Renal cortical epithelial cell (primary cell): ENCODE measurements at places on chromosomes 13 and 19.
A peak's percentile ranks its signal among the peaks of the same experiment; 100 is the strongest.

- DNase-seq, result no peak
Measured at GRCh38 chr13:94369972-94370436, 109.5 kb downstream of the DCT start.

- DNase-seq, result no peak
Measured at GRCh38 chr13:67623630-67624029, 393.5 kb upstream of the PCDH9 start.

DNA sequence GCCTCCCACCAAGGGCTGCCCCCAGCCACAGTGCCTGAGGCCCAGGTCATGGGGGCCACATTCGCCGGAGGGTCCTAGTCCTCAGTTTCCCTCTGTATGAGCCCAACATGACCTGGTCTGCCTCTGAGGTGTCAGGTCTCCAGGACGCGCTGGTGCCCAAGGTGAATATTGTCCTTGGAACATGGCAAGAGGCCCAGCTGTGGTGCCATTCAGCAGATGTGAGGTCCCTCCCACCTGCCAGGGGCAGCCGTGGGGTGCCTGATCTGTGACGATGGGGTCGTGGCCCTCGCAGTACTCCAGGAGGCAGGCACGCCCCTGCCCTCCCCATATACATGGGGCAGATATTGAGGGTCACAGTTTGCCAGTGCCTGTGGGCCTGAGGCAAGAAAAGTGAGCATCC is 151.9 kb downstream of the KDM4B start:
- no peak for DNase-seq

- no peak for DNase-seq
Measured at GRCh38 chr13:44627441-44627840, 51.3 kb upstream of the TSC22D1 start.

DNA sequence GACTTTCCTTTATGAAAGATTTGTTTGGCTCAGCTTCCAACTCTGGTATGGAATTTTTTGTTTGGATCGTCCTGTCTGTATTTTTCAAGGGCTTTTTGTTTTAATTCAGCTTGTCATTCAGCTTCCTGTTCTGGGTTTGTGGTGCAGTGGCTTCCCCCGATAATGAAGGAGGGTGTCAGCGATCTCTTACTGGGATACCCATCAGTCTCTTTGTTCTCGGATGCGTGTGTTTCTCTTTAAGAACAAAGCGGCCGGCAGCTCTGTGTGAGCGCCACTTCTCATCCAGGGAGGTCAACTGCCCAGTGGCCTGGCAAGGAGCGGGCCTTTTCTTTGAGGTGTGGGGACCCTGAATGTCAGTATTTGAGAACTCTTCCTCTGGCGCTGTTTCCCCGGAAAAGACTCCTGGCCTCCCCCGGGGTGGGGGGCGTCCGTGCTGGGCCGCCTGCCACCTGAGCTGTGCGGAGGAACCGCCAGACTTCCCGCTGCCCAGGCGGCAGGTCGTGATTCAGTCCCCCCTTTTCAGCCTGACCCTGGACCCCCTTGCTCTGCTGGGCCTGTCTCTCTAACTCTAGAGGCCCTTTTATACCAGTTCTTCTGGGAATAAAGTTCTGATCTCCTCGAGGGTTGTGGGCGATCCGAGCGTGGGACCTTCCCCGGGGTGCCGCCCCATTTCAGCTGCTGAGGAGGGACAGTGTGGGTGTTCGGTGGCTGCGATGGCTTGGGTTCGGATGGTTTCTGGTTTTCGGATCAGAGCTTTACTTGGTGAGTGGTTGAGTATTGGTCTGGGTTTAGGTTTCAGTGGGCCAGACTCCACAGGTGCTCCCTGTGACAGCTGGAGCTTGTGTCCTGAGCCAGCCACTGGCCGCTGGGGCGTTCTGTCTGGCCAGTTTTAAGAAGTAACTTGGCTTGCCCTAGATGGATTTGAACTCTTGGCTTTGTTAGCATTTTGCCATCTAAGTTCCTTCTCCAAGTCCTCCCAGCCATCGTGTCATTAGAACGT is 3.4 kb downstream of the SF3A2 start:
- no peak for DNase-seq

GRCh38 chr19:4369888-4370260 is 26.5 kb downstream of the MPND start:
- no peak for DNase-seq

DNA sequence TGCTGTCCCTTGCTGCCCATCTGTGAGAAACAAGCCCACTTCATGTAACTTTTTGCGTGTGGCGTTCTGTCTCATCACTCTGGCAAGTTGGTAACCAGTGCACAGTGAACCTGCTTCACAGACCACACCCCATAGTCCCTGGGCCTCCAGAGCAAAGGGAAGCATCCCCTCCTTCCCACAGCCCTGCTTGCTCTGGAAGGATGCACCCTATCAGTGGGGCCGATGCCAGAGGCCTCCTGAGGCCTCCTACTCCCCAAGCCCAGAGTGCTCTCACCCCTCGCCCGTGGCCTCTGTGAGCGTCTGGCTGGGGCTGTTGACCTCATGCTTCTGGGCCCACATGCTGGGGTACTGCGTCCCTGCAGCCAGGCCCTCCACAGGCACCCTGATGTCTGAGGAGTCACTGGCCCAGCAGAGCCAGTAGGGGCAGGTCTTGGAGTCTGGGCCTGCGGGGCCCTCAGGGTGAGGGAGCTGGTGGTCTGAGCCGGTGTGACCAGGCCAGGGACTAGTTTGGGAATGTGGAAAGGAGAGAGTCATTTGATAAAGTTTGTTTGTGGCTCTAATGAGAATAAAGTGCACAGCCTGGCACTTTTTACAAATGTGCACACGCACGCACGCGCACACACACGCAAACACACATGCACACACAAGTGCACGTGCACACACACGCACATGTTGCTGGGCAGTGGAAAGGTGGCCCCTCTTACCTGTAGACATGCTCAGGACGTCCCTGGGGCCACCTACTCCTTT is 5.1 kb downstream of the TMEM86B start:
- DNase-seq, result no peak

DNA sequence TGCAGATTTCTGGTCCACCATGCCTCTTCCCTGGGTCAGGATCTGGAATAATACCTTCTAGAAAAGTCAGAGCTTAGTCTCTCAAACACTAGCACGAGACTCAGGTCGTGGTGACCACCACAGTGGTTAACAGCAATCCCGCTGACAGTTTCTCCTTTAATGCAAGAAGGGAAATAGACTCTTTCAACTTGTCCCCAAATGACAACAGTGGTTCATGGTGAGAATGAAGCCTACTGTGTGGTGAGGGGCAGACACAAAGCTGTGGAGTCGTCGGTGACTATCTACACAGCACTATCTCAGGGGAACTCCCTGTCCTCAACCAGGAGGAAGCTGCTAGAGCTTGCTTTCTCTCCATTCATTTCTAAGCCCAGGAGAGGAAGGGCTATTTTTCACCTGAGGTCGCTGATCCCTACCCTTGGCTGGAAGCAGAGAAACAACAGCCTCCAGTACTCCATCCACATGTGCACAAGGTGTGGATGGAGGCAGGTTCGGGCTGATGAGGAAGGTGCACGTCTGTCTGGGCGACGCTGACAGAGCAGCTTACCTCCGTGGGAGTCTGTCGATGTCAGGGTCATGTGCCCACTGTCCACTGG is 72.4 kb downstream of the STK24 start:
- no peak for DNase-seq

DNA sequence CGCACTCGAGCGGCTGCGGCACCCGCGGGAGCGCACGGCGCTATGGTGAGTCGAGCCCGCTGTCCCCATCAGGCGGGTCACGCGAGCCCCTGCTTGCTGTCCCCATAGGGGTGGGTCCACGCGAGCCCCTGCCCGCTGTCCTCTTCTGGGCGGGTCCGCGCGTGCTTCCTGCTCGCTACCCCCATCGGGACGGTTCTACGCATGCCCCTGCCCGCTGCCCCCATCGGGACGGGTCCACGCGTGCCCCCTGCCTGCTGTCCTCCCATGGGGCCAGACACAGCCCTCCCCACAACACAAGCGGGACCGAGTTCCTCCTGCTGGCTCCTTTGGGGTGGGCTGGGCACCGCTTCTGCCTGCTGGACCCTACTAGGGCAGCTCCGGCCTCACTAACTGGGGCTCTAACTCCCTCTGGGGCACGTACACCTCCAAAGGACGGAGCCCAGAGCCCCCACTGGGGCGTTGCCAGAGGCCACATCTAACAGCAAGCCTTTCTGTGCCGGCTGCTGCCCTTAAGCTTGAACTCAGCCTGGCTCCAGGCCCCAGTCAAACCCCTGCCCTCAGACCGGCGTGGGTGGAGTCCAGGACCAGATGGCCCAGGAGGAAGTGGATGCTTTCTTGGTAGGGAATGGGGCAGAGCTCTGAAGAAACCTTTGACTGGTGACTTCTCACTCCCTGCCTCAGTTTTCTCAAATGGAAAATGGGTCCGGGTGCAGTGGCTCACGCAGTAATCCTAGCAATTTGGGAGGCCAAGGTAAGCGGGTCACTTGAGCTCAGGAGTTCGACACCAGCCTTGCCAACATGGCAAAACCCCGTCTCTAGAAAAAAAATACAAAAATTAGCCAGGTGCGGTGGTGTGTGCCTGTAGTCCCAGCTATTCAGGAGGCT is 722 bp downstream of the COLGALT1 start:
- peak; percentile 39 for DNase-seq

DNA sequence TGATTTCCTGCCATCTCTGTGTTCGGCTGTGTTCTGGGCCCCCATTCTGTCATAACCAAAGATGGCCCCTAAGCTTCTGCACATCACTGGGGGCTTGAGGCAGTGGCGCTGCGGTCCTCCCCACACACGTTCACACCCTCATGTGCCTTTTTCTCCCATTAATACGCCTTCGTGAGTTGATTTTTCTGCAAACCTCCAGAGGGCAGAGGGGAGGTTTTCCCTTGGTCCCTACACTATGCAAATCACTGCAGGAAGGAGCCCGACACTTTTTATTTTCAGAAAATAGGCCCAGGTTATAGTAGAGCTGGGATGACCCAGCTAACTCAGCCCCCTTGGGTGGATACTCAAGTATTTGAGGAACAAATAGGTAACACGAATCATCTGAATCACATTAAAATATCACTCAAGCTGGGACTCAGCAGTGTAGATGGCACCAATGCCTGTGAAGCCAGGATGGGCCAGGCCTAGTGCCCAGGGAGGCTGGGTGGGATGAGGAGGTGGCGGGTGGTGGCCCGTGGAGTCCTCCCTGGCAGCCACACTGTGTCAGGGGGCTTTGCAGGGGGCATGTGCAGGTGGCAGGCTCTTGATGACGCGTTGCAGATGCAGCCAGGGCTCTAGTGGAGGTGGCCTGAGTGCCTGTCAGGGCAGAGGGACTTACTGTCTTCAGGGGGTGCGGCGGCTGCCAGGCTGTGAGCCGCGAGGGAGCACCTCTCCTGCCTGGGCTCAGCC is 234.3 kb downstream of the TEX29 start:
- DNase-seq, result no peak

DNA sequence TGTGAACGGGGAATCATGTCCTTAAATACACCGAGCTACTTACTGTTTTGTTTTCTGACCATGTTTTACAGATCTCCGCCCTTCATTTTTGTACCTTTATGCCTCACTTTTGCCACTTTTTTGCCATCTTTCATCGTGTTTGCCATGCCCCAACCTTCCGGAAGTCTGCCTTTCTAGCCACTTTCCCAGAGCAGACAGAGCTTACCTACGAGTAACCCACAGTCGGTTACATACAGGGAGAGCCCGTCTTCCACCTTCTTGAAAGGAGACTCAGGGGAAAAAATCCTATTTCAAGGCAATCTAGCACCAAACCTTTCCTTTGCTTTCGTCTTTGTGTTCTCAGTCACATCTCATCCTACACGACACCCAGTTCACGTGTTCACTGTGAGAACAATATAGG is 26.1 kb downstream of the RFPL4AL1 start:
- DNase-seq, result no peak

DNA sequence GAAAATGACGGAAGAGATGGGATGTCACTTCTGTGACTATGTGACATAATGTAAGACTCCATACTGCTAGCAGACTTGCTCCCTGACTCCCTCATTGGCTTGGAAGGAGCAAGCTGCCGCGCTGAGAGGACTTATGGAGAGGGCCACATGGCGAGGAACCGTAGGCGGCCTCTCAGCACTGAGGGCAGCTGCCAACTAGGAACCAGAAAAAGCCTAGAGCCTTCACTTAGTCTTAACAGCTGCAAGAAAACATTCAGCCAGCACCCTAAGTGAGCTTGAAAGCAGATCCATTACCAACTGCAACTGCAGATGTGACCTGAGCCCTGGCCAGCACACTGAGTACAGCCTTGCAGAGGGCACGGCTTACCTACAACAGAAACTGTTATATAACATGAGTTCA is 33.9 kb downstream of the USP12 start:
- no peak for DNase-seq

DNA sequence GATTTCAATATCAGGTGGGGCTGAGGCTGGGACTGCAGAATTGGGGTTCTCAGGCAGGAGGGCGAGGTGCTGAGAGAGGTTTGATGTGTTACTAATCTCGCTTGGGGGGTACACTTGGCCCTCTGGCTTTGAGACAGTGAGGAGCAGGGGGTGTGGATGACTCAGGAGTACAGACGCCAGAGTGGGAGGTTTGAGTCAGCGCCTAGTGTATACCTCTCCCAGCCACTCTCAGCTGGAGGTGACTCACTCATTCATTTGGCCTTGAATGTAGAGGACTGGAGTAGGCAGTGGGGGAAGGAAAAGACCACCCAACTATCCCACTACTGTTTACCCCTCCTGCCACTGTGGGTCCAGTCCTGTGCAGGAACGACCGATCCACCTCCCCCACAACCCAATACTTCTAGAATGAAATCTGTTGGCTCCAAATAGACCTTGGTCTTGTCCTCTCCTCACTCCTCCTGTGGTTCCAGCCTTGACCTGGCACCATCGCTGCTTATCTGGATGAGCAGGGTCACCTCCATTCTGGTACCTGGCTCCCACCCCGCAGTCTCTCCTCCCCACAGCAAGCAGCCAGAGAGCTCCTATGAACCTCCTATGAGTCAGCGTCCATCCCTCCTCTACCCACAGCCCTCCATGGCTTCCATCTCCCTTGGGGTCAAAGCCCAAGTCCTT is 20.1 kb upstream of the ZNRF4 start:
- DNase-seq, result peak; percentile 30

DNA sequence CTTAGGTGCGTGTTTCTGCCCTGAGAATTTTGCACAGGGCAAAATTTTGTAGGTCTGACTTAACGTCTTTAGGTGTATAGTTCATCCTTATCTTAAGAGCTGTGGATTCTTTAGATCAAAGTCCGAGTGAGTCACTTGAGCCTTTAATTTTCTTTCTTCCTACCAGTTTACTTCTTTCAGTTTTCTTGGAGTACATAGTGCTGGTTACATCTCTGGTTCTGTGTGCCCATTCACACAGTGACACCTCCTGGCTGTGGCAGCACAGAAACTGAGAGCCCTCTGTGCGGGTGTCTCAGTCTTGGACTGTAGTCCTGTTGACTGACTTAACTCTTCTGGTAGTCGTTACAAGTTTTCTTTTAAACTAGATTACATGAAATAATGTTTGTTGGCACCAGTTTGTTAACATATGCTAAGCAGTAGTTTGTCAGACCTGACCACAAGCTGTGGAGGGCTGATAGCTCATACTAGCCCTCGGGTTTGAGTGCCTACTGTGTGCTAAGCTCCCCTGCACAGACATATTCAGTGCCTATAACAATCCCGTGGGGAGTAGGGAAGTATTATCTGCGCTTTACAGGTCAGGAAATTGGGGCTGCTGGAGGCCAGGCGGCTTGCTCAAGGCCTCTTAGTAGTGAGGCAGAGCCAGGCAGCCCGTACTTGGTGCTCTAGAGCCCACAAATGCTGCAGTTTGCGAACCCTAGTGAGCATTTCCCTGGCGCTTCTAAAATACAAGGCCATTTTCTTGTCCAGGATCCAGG is 1.6 kb downstream of the GATAD2A start:
- DNase-seq, result peak; percentile 68

- no peak for DNase-seq
Measured at GRCh38 chr19:3398900-3399278, 32.5 kb downstream of the NFIC start.

- DNase-seq, result no peak
Measured at GRCh38 chr13:44692173-44692713, 116.1 kb upstream of the TSC22D1 start.

GRCh38 chr13:103315711-103316110 is 249.5 kb upstream of the SLC10A2 start:
- DNase-seq, result peak; percentile 45
